ENCODE measurements at places on chromosomes 3 and 15.

GRCh38 chr3:134427400-134428111 is 53.3 kb upstream of the AMOTL2 start:
- no peak for DNase-seq

DNA sequence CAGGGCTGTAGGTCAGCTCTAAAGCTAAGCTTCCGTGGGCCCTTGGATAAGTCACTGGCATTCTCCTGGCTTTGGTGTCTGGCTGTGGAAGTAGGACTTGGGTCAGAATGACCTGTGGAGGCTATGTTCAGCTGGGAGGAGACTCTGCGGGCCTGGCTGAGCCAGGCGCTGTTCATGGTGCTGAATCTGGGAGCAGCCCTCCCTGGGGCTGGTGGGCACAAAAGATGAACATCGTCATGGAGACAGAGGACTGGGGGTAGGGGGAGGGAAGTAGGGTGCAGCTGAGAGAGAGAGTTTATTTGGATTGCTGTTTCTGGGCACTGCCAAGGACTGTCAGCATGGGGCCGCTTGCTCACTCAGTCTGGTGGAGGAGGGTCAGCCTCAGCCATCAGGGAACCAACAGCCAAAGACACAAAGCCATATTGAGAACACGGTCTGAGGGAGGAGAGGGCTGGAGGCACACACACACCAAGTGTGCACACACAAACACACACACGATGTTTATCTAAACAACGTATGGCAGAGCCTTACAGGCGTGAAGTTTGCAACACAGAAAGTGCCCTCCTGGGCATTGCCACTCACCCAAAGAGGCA is 120.7 kb upstream of the LINGO1 start:
- no peak for DNase-seq

GRCh38 chr15:72163719-72164118 is 33.9 kb downstream of the GRAMD2A start:
- DNase-seq: no peak

DNA sequence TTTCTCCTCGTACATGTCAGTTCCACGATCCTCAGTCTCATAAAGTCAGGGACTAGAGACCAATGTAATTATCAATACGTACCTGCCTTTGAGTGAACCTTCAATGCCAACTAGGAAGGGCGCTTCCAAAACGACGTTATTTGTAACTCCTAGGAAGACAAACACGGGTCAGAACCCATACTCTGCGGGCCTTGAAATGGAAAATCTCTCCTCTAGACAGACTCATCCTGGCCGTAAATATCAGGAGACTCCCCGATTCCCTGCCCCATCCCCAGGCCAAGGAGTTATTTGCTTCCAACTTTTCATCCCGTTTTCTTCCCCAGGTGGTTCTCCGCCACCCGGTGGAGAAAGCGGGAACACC is 578 bp downstream of the OIP5 start:
- no peak for DNase-seq

- no peak for DNase-seq
Observed at GRCh38 chr15:98582900-98583554, 65.3 kb upstream of the IGF1R start.

GRCh38 chr3:8254489-8254888 is 247.1 kb upstream of the LMCD1 start:
- no peak for DNase-seq

- no peak for DNase-seq
Observed at GRCh38 chr3:28198161-28198560, 43.3 kb upstream of the CMC1 start.

DNA sequence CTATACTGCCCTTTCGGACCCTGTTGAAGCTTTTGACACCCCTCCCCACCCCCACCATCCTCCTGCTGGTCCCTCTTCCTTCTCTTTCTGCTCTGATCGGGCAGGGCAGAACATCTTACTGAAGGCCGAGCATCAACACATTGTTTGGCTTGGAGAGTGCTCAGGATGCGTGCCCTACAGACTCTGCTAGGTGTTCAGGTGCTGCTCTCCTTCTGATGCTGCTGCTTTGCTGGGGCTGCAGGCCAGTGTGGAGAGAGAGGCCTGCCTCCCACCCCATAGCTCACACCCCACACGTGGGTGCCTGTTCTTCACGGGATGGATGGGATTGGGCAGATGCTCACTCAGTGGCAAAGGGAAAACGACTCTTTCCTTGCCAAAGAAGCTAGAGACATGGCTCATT is 89.8 kb upstream of the ONECUT1 start:
- no peak for DNase-seq

- DNase-seq: no peak
Observed at GRCh38 chr3:168552251-168552650, 456.5 kb upstream of the GOLIM4 start.

- DNase-seq: no peak
Observed at GRCh38 chr3:178439504-178439903, 96.7 kb upstream of the KCNMB2 start.

Data from activated naive CD4-positive, alpha-beta T cell (primary cell).